ENCODE measurements at places on chromosomes 3 and 15. TPM values are rescaled to one million over a fixed set of nuclear protein-coding genes. Genes with fewer than 3 reads are reported as not detected.

DNA sequence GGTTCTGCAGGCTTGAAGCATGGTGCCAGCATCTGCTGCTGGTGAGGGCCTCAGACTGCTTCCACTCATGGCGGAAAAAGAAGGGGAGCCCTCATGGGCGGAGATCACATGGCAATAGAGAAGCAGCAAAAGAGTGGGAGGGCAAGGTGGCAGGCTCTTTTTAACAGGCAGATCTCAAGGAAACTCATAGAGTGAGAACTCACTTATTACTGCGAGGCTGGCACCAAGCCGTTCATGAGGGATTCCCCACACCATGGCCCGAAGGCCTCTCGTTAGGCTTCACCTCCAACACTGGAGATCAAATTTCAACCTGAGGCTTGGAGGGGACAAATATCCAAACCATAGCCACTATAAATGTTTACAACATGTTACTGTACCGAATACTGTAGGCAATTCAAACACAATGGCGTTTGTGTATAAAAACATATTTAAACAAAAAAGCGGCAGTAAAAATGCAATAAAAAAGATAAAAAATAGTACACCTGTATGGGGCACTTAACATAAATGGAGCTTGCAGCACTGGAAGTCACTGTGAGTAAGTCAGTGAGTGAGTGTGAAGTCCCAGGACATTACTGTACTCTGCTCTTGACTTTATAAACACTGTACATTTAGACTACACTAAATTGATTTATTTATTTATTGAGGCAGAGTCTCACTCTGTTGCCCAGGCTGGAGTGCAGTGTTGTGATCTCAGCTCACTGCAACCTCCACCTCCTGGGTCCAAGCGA is 18.8 kb upstream of the MOBP start:
- DNase-seq = no peak

DNA sequence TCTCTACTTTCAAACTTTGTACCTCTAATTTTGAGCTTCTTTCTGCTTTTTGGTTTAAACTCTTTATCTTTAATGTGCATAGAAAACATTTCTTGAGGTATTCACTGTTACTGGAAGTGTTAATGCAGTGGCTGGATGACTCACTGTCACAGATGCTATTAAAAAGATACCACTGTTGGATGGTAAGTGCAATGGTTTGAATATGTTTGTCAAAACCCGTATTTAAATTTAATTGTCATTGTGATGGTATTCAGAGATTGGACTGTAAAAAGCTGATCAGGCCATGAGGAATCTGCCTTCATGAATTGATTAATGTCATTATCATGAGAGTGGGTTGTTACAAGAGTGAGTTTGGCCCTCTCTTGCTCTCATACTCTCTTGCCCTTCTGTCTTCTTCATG is 70.6 kb downstream of the AP4E1 start:
- DNase-seq = no peak

GRCh38 chr15:74239051-74239705 is 3.1 kb downstream of the CCDC33 start:
- DNase-seq = no peak

DNA sequence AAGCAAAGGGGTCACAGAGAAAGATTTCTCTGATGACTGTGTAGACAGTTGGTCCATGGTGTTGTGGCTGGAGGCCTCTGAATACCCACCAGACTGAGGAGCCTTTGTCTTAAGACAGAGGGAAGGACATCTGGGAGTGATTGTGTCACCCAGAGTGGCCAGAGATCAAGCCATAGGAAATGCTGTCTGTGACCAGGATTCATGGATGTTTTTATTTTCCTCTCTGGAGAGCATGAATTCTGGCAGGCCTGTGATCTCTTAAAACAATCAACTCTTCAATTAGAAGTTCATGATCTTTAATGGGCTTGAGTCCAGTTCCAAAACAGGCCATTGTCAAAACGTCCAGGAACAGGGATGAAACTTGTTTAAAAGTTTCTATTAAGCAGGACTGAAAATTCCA is 198.9 kb upstream of the CTDSPL start:
- DNase-seq = no peak

- no peak for DNase-seq
Measured at GRCh38 chr3:142946861-142947260, 16.6 kb downstream of the PAQR9 start.

- DNase-seq = no peak
Measured at GRCh38 chr3:114839476-114839875, 307.6 kb downstream of the ZBTB20 start.

DNA sequence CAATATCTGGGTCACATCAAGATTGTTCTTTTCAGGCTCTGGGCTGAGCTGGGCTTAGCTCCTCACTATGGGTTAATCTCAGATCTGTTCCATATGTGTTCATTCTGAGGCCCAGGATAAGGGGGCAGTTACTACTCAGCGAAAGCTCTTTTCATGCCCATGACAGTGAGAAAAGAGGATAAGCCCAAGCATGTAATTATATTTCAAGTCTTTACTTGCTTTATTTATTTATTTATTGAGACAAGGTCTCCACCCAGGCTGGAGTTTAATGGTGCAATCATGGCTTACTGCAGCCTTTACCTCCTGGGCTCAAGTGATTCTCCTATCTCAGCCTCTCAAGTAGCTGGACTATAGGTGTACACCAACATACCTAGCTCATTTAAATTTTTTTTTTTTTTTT is 44.7 kb upstream of the SELENOK start:
- no peak for DNase-seq

DNA sequence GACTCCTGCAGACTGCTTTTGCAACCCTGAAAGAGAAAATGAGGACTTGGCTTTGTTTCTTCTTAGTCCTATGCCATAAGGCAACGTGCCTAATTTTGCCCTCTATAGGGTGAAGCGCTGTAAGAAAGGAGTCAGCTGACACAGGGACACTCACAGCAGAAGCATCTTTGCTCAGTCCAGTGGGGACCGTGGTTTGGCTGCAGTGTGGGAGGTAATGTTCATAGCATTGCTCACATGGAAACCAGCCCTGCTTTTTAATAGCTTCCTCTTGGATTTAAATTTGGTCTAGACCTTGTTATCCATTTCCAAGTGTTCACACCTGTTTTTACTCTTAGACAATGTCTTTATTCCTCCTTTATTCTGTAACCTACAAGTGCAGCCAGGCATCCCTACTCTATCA is 1032.1 kb downstream of the NTRK3 start:
- no peak for DNase-seq

DNA sequence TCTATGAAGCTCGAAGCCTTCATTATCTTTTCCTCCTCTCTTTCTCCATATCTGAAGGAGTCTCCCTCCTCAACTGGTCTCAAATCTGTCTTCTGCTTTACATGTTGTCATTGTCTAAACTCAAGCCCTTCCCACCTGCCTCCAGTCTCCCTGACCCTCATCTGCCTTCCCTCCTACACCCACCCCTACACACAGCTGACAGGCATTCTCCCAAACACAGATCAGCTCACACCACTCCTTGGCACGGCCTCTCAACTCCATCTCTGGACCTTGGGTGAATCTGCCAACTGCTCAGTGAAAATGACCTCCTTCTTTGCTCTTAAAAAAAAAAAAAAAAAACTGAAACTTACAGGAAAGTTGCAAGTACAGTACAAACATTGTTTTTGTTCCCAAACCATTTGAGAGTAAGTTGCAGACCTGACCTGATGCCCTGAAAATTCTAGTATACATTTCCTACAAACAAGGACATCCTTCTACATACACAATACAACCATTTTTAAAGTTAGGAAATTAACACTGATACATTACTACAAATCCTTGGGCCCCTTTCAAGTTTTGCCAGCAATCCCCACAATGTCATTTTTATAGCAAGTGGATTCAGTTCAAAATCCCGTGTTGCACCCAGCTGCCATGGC is 49.4 kb upstream of the UBE2E1 start:
- no peak for DNase-seq

DNA sequence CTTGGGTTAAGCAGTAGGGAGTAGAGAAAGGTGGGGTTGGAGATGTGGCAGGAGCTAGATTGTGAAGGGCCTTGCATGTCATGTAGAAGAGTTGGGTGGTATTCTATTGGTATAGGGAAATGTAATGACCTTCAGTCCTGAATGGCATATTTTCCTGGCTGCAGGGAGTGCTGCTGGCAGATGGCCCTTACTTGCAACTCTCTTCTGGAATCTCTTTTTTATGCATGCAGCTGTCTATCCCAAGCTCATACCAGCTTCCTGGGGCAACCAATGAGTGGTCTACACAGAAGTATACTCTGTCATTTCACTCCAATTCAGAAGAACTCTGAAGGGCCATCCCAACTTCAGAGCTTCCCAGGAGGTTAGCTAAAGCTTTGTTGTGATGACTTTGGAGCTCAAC is 144.7 kb upstream of the ANKRD28 start:
- no peak for DNase-seq

- no peak for DNase-seq
Measured at GRCh38 chr15:61169275-61169903, 59.7 kb downstream of the RORA start.

- no peak for DNase-seq
Measured at GRCh38 chr15:39499042-39499441, 81.8 kb upstream of the THBS1 start.

GRCh38 chr3:118766306-118766669 is 268.4 kb downstream of the IGSF11 start:
- DNase-seq = no peak

DNA sequence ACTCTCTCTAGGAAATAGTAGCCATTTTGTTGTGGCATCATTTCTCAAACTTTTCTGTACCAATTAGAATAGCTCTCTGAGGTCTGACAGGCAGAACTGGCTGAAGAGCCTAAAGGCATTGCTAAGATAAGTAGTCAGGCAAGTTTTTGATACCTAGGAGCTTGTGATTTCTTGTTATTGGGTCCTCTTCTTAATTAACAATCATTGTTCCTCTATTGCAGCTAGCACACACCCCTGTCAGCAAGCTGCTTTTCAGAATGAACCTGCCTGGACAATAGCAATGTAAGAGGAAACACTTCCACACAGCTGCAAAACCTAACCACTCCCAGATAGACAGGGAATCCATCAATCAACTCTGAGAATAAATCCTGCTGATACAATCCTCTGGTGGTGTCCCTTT is 403.9 kb upstream of the TBL1XR1 start:
- DNase-seq = no peak

DNA sequence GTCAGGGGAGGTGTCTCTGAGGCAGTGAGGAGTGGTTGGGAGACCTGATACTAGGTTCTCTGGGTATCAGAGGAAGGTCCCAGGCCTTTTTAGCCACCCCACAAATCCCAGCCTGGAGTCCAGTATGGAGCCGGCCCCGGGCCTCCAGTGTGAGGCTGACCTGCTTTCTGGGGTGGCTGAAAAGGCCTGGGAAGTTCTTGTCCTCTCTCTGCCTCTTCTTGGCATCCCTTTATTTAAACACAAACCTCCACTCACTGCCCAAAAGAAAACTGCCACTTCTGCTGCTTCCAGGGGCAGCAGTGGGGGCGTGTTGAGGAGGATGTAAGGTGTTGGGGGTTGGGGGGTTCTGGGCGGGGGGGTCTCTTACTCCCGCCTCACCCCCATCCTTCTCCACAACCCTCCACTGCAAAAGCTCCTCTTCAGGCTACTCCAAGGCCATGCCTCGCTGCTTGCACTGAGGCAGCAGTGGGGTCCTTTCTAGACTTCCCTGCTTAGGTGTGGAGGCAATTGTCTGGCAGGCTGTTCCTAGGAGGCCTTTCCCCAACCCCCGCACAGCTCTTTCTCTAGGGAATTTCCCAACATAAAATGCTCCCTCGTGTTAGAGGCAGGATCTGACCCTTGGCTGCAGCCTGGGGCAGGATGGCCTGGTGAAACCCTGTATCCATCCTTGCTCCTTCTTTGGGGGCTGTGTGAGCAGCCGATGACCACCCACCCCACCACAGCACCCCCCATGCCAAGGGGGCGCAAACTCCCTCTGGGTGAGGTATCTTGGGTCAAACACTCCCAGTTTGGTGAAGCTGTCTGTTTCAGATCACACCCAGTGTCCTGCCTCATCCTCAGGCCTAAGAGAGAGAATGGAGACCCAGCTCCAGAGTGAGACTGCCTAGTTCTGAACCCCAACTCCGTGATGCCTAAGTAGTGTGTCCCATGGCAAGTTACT is 12.1 kb upstream of the RAD18 start:
- DNase-seq = no peak

DNA sequence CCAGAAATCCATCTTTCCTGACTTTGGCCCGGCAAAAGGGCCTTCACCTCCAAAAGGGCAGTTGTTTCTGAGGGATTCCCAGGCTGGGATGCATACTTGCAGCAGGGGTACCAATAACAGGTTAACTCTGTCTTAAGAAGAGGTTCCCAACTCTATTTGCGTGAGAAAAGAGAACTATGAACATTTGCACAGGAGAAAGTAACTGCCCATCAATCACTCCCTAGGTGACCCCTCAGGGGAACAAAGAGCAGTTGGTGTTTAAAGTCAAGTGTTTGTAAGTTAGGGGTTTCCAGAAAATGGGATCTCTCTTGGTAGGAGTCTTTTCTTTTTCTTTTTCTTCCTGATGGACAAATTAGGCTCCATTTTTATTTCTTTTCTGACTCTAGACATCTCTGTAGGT is 97.3 kb downstream of the EPHB1 start:
- DNase-seq = no peak

DNA sequence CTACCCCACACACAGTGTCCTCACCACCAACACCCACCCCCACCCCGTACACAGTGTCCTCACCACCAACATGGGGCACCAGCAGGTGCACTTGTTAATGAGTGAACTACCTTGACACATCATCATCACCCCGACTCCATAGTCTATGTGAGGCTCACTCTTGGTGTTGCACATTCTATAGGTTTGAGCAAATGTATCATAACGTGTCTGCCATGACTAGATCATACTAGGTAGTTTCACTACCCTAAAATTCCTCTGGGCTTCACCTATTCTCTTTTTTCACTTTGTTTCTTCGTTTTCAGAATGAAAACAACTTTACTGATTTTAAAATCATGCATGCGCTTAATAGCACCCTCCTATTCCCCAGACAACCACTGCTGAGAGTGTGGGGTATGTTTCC is 102.6 kb upstream of the SLC6A6 start:
- no peak for DNase-seq

- no peak for DNase-seq
Measured at GRCh38 chr15:24924153-24924552, 30.6 kb upstream of the SNRPN start.

GRCh38 chr15:25175789-25176615 is 221.2 kb downstream of the SNRPN start:
- DNase-seq = no peak

KCNAB1 gene
- polyA plus RNA-seq = 3.7 TPM

PRSS50 gene
- polyA plus RNA-seq = 1.4 TPM

GALNT15 gene
- polyA plus RNA-seq = 2.4 TPM

SNTN gene
- polyA plus RNA-seq = not detected

KBTBD8 gene
- polyA plus RNA-seq = 1.1 TPM

GRK7 gene
- polyA plus RNA-seq = 0.12 TPM

MNS1 gene
- 36.7 TPM for polyA plus RNA-seq

CDCP1 gene
- polyA plus RNA-seq = 1.8 TPM

UTS2B gene
- polyA plus RNA-seq = 0.45 TPM

TMEM108 gene
- 3.2 TPM for polyA plus RNA-seq

ZFYVE19 gene
- 26.0 TPM for polyA plus RNA-seq

LIPH gene
- polyA plus RNA-seq = 1.8 TPM

TGM5 gene
- polyA plus RNA-seq = not detected

SLC7A14 gene
- polyA plus RNA-seq = 2.3 TPM
